ENCODE measurements at places on chromosomes 13 and 19. TPM values are rescaled to one million over a fixed set of nuclear protein-coding genes. Genes with fewer than 3 reads are reported as not detected.

The CTXN1 gene
- 0.31 TPM for total RNA-seq

The ZNF709 gene
- 1.7 TPM for total RNA-seq

The CERS1 gene
- total RNA-seq: not detected

The AMH gene
- 10.3 TPM for total RNA-seq

The FXYD3 gene
- not detected for total RNA-seq

The PSG11 gene
- total RNA-seq: not detected

The LIM2 gene
- not detected for total RNA-seq

The CYP4F8 gene
- total RNA-seq: not detected

The SYNGR4 gene
- total RNA-seq: not detected

DNA sequence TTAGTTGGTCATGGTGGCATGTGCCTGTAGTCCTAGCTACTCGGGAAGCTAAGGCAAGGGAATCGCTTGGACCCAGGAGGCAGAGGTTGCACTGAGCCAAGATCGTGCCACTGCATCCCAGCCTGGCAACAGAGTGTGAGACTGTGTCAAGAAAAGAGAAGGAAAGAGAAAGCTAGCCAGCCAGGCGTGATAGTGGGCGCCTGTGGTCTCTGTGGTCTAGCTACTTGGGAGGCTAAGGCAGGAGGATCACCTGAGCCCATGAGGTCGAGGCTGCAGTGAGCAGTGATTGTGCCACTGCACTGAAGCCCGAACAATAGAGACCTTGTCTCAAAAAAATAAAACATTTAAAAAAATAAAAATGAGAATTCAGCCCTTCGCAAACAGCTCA is 33.3 kb downstream of the TIMM13 start:
- DNase-seq: peak; percentile 64

GRCh38 chr13:112852392-112852791 is 116.6 kb upstream of the MCF2L start:
- DNase-seq: no peak

- no peak for DNase-seq
Measured at GRCh38 chr13:23696610-23697009, 126.4 kb downstream of the TNFRSF19 start.

DNA sequence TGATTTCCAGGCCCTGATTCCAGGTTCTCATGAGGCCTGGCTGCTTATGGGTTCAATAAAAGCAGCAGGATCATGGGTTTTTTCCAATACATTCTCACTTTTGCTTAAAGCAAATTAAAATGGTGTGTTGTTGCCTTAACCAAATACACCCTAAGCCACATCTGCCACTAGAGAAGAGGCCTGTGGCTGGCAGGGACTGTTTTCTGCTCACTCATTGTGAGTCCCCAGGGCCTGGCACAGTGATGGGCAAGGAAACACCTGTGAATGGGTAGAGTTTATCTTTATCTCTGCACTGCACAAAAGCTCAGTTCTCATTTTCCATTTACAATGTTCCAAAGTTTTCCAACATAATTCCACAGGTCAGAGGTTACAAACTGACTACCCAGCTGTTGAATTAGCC is 726.0 kb downstream of the UQCRFS1 start:
- no peak for DNase-seq

DNA sequence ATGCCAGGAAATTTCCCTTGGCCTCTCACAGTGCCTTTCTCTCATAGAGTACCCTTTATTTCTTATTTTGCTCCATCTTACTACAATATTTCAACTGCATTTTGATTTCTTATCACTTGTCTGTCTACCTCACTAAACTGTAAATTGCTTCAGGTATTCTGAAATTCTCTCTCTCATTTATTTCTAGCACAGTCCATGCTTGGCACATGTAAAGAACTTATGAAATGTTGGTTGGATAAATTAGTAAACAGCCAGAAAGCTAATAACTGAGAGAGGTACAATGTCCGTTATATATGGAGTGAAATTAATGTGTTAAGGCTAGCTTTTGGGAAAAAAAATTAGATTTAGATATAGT is 138.3 kb upstream of the RFC3 start:
- no peak for DNase-seq

DNA sequence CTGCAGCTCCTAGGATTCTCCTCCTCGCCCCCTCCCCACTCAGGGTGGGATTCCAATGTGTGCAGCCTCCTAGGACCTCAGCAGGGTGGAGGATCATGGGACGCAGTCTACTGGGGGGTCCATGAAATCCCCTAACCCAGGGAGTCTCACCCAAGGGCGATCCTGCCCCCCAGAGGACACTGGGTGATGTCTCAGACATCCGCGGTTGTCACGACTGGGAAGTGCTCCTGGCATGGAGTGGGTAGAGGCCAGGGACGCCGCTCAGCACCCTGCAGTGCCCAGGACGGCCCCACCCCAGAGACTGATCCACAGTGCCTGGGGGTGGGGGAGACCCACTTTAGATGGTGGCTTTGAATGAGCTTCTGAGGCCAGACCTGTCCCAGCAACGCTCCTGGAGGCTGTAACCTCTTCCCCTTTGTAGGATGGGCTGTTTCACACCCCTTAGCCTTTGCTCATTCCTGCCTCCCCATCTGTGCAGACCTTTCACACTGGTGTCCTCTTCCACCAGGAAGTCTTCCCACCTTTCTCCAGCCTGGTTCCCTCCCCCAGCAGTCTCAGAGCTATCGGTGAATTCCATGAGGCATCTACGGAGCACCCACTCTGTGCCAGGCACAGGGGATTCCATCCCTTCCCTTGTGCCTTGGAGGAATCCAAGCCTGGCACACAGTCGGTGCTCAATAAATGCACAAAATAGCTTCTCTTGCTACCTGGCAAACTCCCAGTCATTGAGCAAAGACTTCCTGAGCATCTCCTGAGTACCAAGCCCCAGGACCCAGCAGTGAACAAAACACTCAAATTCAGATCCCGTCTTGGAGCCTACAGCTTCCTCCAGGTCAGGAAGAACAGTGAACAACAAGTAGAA is 10.5 kb downstream of the SMIM24 start:
- no peak for DNase-seq

GRCh38 chr13:51235756-51236490 is 13.7 kb downstream of the FAM124A start:
- DNase-seq: no peak

GRCh38 chr19:51706296-51706695 is 13.2 kb downstream of the SPACA6 start:
- no peak for DNase-seq

DNA sequence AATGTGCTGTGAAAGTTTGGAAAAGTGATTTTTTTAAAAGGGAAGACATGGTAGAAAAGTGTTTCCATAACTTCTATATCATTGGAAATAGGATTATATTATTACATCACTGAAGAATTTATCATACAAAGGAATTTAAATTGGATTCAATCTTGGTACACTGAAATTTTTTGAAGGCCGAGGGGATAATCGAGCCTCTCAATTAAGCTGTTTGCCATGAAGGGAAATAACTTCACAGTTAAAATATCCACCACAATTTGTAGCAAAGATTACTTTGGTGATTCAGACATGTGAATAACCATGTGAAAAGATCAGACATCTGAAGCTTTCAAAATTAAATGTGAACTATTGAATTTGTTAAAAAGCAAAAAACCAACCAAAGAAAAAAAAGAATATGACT is 215.3 kb downstream of the KLF5 start:
- no peak for DNase-seq

DNA sequence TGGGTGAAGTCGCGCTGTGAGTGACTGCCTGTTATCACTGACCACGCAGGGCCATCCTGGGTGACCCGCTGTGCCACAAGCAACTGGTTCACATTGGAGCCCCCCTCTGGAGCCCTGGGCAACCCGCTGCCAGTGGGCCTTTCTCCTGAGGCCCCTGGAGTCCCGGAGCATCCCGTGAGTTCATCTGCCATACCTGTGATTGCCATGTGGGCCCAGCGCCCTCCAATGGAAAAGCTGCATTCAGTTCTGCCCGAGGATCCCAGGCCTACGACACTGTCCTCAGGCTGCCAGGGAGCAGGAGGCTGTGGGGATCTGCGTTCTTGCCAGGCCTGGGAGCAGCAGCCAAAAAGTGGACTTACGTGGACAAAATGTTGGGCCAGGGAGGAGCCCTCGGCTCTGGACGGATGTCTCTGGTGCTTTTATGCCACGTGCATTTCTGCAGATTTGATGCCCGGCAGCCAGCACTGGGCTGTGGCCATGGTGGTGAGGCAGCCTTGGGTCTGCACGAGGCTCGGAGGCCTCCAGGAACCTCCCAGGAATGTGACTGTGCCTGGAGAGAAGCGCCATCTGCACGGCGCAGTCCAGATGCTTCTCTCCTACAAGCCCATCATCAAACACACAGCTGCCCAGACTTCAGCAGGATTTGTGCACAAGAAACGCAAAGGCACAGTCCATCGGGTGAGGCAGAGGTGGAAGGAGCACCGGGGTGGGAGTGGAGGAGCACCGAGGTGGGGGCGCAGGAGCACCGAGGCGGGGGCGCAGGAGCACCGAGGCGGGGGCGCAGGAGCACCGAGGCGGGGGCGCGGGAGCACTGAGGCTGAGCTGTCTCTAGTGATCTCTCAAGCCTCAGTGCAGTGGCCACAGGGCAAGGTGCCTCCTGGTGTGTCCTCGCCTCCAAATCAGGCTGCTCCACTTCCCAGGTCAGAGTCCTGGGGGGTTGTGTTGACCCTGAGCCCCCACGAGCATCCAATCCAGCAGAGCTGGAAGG is 44.0 kb downstream of the C13orf46 start:
- no peak for DNase-seq

DNA sequence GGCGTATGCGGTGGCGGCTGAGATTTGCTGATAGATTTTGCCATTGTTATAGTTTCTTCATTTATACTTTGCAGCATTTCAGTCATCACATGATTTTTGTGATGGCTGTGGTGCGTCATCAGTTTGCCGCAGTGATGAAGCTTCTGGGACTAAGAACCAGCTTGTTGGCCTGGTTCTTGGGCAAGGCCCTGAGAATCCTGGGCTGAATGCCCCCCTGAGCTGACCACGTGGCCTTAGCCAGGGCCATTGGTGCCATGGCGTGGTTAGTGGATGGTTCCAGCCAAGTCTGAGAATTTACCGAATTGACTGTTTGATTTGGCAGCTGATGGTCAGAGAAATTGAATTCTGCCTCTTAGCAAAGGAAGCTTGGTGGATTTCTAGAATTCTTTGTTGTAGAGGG is 17.8 kb downstream of the GATAD2A start:
- no peak for DNase-seq

GRCh38 chr13:84230568-84230967 is 348.3 kb upstream of the SLITRK1 start:
- no peak for DNase-seq

DNA sequence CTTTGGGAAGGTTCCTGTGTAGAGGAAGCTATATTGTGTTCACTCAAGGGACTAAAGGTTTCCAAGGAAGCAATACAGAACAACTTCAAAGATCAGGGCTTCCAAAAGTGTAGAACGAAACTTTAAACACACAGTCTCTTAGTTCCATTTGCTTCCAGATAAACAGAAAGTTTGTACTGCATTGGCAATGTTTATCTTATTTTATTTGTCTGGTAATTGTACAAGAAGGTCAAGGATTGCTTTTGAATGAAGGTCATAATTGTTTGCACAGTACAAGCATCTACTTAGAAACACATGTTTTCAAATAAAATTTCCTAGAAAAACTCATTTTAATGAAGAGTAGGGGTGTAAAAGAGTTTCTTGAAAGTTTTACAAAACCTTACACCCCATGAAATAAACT is 712.7 kb upstream of the SGCG start:
- no peak for DNase-seq

GRCh38 chr19:49155005-49155819 is at the start of gene HRC:
Gene HRC, minus strand, starts transcription at chr19:49155396. Its CDS starts 159 bp downstream, at chr19:49155237.
- no peak for DNase-seq

- no peak for DNase-seq
Measured at GRCh38 chr13:111474136-111475002, 153.9 kb downstream of the TEX29 start.

GRCh38 chr13:74651121-74651520 is 516.9 kb upstream of the KLF12 start:
- DNase-seq: no peak

- no peak for DNase-seq
Measured at GRCh38 chr13:88314496-88314895, 643.3 kb downstream of the SLITRK5 start.

DNA sequence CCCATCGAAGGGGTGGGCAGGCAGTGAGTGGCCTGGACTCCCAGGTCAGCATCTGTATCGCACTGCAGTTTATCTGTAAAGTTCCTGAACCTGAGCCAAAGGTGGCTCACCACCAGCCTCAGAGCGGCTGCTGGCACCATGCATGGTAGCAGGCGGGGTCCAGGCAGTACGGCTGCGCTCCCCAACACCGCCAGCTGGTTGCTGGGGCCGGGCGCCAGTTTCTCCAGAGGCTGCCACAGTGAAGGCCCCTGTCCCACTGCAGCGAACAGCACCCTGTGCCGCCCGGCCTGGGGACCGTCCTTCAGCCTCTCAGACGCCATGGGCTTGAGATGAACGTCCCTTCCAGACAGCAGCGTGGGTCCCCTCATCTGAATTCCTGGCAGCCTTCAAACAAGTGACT is 109.8 kb downstream of the KDM4B start:
- DNase-seq: no peak

- DNase-seq: no peak
Measured at GRCh38 chr13:104534847-104535246, 1468.6 kb upstream of the SLC10A2 start.

DNA sequence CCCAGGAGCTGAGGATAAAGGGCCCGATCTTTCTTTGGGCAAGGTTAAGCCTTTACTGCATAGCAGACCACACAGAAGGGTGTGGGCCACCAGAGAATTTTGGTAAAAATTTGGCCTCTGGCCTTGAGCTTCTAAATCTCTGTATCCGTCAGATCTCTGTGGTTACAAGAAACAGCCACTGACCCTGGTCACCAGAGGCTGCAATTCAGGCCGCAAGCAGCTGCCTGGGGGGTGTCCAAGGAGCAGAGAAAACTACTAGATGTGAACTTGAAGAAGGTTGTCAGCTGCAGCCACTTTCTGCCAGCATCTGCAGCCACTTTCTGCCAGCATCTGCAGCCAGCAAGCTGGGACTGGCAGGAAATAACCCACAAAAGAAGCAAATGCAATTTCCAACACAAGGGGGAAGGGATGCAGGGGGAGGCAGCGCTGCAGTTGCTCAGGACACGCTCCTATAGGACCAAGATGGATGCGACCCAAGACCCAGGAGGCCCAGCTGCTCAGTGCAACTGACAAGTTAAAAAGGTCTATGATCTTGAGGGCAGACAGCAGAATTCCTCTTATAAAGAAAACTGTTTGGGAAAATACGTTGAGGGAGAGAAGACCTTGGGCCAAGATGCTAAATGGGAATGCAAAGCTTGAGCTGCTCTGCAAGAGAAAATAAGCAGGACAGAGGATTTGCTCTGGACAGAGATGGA is 8.4 kb upstream of the CEACAM19 start:
- DNase-seq: no peak

GRCh38 chr13:20672772-20673171 is 30.7 kb upstream of the IL17D start:
- DNase-seq: no peak
